ENCODE measurements at places on chromosomes 5 and 9.

GRCh38 chr5:43561356-43561755 lies 4.5 kb upstream of the PAIP1 start:
- no peaks in the 10 kb centered on the region for H3K36me3 ChIP-seq
- H3K4me3 ChIP-seq: no peak overlapping the region
- no peaks in the 10 kb centered on the region for H3K27me3 ChIP-seq
- no peak overlapping the region for H3K27ac ChIP-seq
- no peak for DNase-seq

- H3K4me3 ChIP-seq: no peak overlapping the region
- H3K27me3 ChIP-seq: no peaks in the 10 kb centered on the region
- no peak overlapping the region for H3K27ac ChIP-seq
- no peaks in the 10 kb centered on the region for H3K36me3 ChIP-seq
- DNase-seq: no peak
Observed at GRCh38 chr9:135865531-135865930, 41.8 kb downstream of the CAMSAP1 start.

DNA sequence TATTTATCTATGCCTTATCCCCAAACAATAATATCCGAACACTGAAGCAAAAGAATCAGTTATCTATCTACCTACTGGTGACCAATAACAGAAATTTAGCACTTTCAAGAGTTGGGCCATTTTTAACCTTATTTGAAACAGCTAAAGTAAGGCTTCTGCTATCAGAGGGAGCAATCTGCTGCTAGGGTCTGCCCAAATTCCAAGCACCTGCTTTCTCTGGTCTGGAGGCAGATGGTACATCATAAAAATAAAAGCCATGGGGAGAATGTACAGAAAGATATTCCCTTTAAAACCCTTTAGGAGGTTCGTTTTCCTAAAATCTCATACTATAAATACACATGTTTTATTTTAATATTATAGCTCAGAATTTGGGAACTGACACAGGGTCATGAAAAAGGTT lies 37.7 kb upstream of the ARSB start:
- H3K4me1 ChIP-seq: peaks cover 3% of the 10 kb centered on the region
- no peaks in the 10 kb centered on the region for H3K36me3 ChIP-seq
- H3K27me3 ChIP-seq: peaks cover 4% of the 10 kb centered on the region
- no peak overlapping the region for H3K4me3 ChIP-seq
- no peak overlapping the region for H3K27ac ChIP-seq

DNA sequence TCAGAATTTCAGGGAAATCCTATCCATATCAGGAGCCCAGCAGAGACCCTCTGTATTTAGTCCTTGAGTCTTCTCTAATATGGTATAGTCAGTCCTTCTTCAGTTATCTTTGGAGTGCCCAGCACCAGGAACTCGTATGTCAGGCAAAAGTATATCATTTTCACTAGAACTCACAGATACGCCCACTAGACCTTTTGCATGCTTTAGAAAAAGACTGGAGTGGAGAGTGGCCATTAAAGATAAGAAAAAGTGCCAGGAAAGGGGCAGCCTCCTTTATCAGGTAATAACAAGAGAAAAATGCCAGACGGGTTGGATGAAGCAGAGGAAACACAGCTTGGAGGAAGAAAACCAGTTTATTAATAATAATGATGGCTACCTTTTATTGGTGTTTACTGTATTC lies 63.5 kb downstream of the GPR21 start:
- no peaks in the 10 kb centered on the region for H3K27me3 ChIP-seq
- peaks cover 8% of the 10 kb centered on the region for H3K4me1 ChIP-seq
- peaks cover 51% of the 10 kb centered on the region for H3K36me3 ChIP-seq
- no peak overlapping the region for H3K4me3 ChIP-seq
- no peak for DNase-seq

DNA sequence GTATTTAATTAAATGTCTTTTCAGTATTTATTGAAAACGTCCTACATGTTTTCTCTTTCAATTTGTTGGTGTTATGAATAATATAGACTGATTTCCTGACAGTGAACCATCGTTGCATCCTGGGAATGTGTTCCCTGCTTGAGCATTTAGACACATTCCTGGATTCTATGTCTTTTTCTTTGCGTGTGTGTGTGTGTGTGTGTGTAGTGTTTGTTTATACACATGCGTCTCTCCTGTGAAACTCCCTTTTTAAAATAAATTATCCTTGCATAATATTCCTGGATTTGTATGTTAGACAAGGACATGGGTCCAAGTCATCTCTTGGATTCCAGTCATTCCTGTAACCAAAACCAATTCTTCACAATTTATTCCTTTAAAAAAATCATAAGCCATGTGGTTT lies 153.4 kb downstream of the HSPA4 start:
- H3K36me3 ChIP-seq: no peaks in the 10 kb centered on the region
- H3K27me3 ChIP-seq: no peaks in the 10 kb centered on the region
- H3K4me1 ChIP-seq: no peaks in the 10 kb centered on the region
- H3K4me3 ChIP-seq: no peak overlapping the region
- no peak overlapping the region for H3K27ac ChIP-seq
- no peak for DNase-seq

DNA sequence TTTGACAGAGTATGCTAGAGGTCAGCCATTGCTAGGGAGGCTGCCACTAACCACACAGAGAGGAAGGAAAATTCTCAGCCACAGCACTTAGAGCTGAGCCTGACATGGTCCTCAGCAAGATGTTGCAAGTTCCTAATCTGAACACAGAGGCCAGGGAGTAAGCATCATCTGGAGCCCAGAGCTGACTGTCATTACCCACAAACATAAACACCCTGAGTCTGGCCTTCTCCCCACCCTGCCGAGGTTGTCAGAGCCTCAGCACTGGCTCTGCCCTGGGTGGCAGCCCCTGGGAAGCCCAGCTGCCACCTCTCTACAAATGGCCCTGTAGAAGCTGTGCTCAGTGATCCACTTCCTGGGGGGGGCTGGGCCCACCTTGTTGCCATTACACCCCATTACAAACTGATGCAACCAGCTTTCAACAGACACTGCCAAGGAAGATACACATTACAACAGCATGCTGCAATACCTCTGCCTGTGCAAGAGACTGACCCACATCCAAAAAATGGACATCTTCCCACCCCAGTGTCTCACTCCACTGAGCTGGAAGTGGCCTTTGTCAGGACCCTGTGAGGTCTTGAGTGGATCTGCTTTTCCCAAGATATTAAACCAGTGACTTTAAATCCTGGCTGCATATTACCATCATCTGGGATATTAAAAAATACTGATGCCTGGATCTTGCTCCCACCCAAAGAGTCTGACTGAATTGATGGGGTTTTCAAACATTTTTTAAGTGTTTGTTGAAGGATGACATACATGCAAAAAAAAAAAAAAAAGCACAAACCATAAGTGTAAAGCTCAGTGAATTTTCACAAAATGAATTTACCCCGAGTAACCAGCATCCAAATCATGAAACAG lies 33.0 kb downstream of the IRF1 start:
- DNase-seq: no peak
- H3K36me3 ChIP-seq: no peaks in the 10 kb centered on the region
- no peak overlapping the region for H3K4me3 ChIP-seq
- H3K27me3 ChIP-seq: no peaks in the 10 kb centered on the region
- no peak overlapping the region for H3K27ac ChIP-seq

DNA sequence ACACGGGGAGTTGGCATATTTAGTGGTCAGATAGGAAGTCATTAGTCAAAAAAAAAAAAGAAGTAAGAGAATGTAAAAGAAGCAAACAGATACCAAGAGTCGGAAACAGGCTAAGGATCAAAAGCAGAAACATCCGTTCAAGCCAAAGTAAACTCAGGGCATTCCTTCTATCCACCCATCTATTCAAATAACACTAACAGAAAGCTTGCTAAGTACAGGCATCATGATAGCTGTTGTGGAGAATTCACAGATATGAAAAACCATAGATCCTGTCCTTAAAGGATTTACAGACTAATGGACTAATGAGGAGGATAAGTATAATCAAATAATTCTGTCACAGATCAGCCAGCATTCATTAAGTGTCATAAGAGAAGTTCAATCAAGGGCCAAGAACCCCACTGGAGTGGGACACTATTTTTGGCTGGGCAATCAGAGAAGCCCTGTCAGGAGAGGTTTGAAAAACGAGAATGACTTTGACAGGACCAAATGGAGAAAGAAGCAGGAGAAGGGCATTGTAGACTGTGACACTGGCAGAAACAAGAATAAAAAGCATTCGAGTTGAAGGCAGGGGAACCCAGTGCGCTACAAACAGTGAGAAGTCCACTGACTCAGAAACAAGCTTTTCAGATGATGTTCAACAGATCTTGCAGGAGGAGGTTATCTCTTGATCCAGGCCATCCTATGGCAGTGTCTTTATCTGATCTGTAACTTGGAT lies 154.2 kb upstream of the TSLP start:
- no peak overlapping the region for H3K4me3 ChIP-seq
- H3K4me1 ChIP-seq: peaks cover 33% of the 10 kb centered on the region
- no peaks in the 10 kb centered on the region for H3K27me3 ChIP-seq
- no peaks in the 10 kb centered on the region for H3K36me3 ChIP-seq
- H3K27ac ChIP-seq: peak overlapping the region; percentile 53
- peak; percentile 21 for DNase-seq

- no peak overlapping the region for H3K27ac ChIP-seq
- H3K4me1 ChIP-seq: no peaks in the 10 kb centered on the region
- no peak for DNase-seq
- no peaks in the 10 kb centered on the region for H3K36me3 ChIP-seq
Observed at GRCh38 chr9:108811944-108812343, 43.8 kb downstream of the ACTL7B start.

- no peaks in the 10 kb centered on the region for H3K36me3 ChIP-seq
- DNase-seq: peak; percentile 72
- H3K4me3 ChIP-seq: peak overlapping the region; percentile 30
- H3K27ac ChIP-seq: no peak overlapping the region
- H3K27me3 ChIP-seq: no peaks in the 10 kb centered on the region
Observed at GRCh38 chr9:87337335-87338087, 160.2 kb upstream of the DAPK1 start.
